ENCODE measurements at places on chromosomes 12 and 14.

DNA sequence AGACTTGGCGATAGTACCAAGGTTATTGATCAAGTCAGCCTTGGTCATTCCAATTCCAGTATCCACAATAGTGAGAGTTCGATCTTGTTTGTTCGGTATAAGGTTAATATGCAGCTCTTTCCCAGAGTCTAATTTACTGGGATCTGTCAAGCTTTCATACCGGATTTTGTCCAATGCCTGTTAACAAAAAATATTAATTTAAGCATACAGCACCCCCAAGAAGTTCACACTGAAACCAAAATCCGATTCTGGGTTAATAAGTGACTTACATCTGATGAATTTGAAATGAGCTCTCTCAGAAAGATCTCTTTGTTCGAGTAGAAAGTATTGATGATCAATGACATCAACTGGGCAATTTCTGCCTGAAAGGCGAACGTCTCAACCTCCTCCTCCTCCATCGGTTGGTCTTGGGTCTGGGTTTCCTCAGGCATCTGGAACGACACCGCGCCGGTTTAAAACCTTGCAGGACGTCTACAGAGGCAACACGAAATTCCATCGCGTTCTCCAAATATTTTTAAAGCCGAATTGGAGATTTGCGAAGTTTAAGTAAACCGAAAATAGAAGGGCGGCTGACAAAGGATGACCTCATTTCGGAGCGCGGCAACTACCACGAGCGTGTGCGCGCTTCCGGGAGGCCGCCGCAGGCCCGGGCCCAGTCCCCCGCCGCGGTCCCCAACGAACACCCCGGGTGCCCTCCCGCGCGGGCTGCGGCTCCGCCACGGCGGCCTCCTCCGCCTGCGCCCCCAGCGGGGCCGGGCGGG, 716 bp downstream of the HSP90AA1 start:
- no peak for DNase-seq

GRCh38 chr14:28088125-28088524, 678.5 kb upstream of the FOXG1 start:
- no peak for DNase-seq

GRCh38 chr12:40110586-40110985, 4.7 kb upstream of the SLC2A13 start:
- no peak for DNase-seq

- DNase-seq: no peak
Observed at GRCh38 chr12:51661836-51662235, 70.8 kb downstream of the SCN8A start.

GRCh38 chr12:71393625-71394024, 46.0 kb upstream of the LGR5 start:
- no peak for DNase-seq

DNA sequence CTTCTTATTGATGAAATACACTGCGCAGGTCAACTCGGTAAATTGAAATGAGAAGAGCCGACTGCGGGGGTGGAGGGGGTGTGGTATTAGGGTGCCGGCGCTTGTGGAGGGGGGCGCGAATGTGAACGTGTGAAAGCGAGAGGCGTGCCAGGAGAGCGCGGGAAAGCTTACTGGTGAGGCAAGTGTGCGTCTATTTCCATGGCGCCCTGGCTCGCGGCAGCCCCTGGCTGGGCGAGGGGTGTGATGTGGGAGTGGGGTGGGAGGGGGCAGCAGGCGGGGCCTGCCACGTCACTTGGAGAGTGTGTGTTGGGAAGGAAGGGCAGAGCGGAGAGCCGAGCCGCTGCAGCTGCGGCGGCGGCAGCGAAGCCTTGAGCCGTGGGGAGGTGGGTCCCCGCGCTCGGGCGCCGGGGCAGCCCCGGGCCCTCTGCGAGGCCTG, 88.8 kb downstream of the GALNT8 start:
- peak; percentile 25 for DNase-seq

DNA sequence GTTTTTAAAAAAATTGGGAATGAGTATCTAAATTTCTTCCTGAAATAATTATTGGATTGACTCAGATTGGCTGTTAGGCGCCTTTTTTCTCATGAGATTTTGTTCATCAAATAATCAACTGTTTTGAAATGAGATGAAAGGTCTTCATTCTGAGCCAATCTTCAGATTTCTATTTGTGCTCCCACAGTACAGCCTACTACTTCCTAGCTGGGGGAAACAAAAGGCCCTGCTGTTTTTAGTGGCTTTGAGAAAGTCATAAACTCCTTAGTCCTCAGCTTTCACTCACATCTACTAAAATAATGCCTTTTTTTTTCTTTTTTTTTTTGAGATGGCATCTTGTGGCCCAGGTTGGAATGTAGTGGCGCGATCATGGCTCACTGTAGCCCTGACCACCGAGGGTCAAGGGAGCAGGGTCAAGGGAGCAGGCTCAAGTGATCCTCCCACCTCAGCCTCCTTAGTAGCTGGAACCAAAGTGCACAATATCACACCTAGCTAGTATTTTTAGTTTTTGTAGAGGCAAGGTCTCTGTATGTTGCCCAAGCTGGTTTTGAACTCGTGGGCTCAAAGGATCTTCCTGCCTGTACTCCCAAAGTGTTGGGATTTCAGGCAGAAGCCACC, 15.2 kb downstream of the NACA start:
- no peak for DNase-seq

DNA sequence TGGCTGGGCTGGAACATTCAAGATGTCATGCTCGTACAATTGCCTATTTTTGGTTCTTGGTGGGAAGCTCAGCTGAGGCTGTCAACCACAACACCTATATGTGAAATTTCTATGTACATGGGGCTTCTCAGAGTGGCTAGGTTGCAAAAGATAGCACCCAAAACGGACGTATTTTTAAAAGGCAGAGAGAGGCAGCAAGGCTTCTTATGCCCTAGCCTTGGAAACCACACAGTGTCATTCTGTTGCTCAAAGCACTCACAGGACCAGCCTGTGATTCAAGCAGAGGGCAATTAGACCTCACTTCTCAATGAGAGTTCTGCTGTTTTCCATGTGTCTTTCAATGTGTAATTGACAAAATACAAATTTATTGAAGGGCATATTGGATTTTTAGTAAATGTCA, 134.0 kb downstream of the GXYLT1 start:
- no peak for DNase-seq

DNA sequence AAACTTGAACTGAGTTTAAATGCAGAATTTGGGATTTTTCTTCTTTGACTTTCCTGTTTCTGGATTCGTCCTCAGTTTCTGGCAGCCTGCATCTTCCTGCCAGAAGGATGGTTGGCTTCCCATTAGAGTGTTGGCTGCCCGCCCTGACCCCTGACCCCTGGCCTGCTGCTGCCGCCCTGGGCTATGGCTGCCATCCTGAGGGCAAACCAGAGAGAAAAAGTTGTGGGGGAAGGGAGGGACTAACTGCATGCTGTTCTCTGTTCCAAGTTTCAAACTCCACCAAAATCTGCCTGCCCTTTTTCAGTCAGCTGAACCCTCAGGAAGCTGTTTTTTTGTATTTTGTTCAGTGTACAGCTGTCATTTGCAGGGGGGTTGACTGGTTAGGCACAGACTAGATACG, 48.4 kb downstream of the FNTB start:
- peak; percentile 54 for DNase-seq

DNA sequence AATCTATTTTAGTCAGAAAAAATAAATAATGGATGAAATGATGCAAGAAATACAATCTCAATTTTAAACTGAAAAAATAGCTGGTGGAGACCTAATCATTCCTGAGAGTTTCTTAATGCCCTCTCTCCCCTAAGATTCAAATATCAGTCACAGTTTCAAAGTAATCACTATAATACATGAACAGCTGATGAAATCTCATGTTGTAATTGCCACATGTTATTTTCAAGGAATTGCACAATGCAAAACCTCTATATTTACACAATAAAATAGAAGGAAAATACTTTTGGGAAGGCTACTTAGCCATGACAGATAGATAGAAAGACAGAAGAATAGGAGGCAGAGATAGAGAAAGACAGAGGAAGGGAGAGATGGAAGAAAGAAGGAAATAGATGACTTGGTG, 18.2 kb downstream of the IFNG-AS1 start:
- DNase-seq: no peak

GRCh38 chr14:73865534-73866113, 14.0 kb downstream of the PTGR2 start:
- no peak for DNase-seq

DNA sequence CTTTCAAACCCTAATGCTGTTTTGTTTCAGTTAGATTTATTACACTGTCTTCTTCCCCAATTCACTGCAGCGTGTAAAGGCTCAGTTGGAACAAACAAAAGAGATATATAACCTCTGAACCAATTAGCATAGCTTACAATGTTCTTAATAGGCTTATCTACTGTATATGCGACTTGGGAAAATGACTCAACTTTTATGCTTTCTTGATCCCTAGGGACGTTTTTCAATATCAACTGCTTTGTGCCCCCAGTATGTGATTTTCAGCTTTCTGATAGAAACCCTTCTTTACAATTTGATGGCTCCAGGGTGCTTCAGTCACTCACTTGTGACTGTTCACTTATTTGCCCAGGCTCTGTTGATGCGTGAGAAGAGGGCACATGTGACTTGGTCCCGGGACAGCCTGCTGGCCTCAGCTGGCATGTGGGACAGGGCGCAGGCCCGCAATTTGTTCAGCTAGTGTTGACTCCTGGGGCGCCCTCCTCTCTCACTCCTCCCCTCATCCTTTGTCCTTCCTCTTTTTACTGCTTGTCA, 107.1 kb downstream of the TMTC2 start:
- peak; percentile 38 for DNase-seq

DNA sequence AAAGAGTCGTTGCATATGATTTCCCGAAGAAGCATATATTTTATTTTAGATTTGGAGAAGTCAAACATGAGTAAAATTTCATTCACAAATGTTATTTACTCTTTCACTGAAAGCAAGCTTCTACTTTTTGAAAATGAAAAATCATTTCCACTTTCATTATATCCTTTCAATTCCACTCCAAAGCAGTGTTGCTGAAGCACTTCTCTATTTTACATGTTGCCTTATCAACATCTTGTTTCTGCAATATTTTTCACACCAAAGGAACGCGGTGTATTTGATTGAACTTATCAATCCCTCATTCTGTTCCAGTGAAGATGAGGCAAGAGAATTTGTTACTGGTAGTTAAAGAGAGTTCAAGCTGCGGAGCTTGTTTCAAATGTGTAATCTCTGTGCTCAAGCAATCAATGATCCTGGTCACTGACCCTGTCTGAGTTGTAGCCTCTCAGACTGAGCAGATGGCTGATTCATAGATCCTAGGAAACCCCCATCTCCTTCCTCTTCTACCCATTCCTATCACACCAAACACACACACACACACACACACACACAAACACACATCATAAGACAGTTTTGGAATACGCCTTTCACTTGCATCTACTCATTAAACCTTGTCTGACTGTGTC, 236.2 kb upstream of the FLRT2 start:
- DNase-seq: no peak

GRCh38 chr12:54377797-54378515, 6.6 kb downstream of the ZNF385A start:
- DNase-seq: no peak

GRCh38 chr12:127162307-127162706, 1104.7 kb upstream of the TMEM132C start:
- no peak for DNase-seq

DNA sequence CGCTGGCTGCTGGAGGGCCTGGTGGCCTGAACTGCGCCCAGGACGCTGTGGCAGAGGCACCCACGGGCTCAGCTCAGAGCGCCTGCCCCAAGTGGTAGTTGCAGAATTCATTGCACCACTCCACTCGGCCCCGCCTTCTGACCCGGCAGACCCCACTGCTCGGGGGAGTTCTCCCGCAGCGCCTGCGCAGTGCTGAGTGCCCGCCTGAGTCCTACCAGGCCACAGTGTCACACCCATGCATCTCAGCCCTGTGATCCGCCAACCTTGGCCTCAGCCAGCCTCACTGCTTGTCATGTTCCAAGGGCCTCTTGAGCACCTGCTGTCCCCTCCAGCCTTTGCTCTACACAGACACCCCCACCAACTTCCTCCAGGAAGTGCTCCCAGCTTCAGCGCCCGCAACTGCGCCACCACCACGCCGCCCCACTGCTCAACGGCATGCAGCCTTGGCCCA, 12.2 kb downstream of the DEGS2 start:
- no peak for DNase-seq

GRCh38 chr12:117158911-117159553, 31.2 kb downstream of the FBXO21 start:
- DNase-seq: no peak

DNA sequence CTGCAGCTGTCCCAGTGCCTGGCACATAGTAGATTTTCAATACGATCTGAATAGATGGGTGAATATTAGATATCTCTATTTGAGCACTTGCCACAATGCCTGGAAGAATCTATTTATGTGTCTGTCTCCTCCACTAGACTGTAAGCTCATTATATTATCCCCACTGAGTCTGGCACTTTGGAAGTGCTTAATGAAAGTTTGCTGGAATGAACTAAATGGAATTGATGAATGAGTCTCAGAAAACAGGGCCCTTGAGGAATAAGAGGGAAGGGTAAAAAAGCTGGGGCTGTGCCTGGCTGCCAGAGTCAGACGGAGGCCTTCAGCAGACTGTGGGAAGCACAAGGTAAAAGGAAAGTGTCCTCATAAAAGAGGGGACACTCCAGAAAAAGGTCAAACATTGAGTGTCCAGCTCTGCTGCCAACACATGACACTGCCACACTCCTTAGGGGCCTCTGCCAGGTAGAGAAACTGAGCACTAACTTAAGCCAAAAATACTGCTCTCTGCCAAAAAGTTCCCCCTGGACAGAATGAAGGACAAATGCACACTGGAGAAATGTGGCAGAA, 39.3 kb downstream of the GLT8D2 start:
- DNase-seq: no peak

DNA sequence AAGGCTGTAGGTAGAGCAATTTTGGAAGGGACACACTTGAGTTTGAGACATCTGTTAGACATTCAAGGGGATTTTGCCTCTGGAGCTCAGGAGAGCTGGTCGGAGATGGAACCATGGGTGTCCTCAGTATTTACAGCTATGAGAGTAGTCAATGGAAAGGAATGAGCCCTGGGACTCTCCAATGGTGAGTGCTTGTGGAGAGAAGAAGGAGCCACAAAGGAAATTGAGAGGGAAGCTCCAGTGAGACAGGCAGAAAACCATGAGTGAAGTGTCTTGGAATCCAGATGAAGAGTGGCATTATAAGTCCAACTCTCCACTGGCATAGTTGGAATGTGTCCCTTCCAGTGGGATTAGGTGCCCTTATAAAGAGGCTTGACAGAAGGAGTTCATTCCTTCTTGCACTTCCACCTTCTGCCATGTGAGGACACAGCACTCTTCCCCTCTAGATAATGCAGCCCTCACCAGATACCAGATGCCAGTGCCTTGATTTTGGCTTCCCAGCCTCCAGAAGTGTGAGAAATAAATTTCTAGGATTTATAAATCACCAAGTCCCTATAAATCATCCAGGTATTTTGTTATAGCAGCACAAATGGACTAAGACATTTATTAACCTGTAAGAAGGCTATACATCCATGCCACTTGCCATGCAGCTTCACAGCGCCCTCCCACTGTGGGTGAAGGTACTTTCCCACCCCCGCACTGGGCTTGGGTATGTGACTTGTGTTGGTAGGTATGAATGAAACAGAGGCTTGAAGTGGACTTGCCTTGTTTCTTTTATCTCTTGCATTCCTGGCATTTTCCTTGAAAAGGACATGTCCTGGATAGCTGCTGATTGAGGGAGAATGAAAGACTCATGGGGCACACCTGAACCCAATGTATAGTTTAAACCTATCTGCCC, 27.3 kb downstream of the LLPH start:
- DNase-seq: no peak
